ENCODE measurements at places on chromosomes 5 and 9.

GRCh38 chr5:115440782-115441451 lies 103.7 kb downstream of the FEM1C start:
- DNase-seq = no peak

- DNase-seq = no peak
Measured at GRCh38 chr5:76207120-76207519, 123.9 kb downstream of the SV2C start.

GRCh38 chr5:106880656-106881055 lies 790.1 kb downstream of the EFNA5 start:
- DNase-seq = peak; percentile 48

- peak; percentile 39 for DNase-seq
Measured at GRCh38 chr9:72454871-72455491, 66.4 kb upstream of the TMC1 start.

- no peak for DNase-seq
Measured at GRCh38 chr5:141881886-141882285, 3.7 kb upstream of the PCDH1 start.

- DNase-seq = no peak
Measured at GRCh38 chr5:59069438-59070079, 486.7 kb downstream of the RAB3C start.
